Lung (tissue), 17 donors: ENCODE measurements at places on chromosomes 4 and X. TPM values are rescaled to one million over a fixed set of nuclear protein-coding genes. Genes with fewer than 3 reads are reported as not detected.

The GUCY1B1 gene
- polyA plus RNA-seq: 9.4 TPM

The SSX1 gene
- not detected for polyA plus RNA-seq

The SORCS2 gene
- polyA plus RNA-seq: 2.3 TPM

The RHOH gene
- polyA plus RNA-seq: 35.8 TPM

The GABRE gene
- 2.2 TPM for polyA plus RNA-seq

The STPG2 gene
- polyA plus RNA-seq: 0.10 TPM
